ENCODE measurements at places on chromosomes 4 and X. TPM values are rescaled to one million over a fixed set of nuclear protein-coding genes. Genes with fewer than 3 reads are reported as not detected.

Gene SSX2
- total RNA-seq = not detected

Gene CENPVL1
- total RNA-seq = not detected

Gene CXCL11
- total RNA-seq = 3.9 TPM

Gene GJB1
- not detected for total RNA-seq

Gene ASB5
- total RNA-seq = not detected

Gene DIPK2B
- 141 TPM for total RNA-seq

Gene GABRQ
- total RNA-seq = not detected

Gene RGN
- 0.33 TPM for total RNA-seq

Gene LANCL3
- total RNA-seq = 0.98 TPM

Gene PGAM4
- total RNA-seq = not detected

Gene ADGRG4
- under 0.01 TPM for total RNA-seq

Gene MAGEE2
- not detected for total RNA-seq

Gene SULT1B1
- 46.1 TPM for total RNA-seq

Gene MAGEA9B
- not detected for total RNA-seq

Gene STPG2
- total RNA-seq = under 0.01 TPM

Gene NSG1
- 0.57 TPM for total RNA-seq

Gene DLG3
- 1.2 TPM for total RNA-seq

Gene CRMP1
- total RNA-seq = not detected

Gene EMCN
- 158 TPM for total RNA-seq

Gene BRS3
- total RNA-seq = not detected

Gene CXCL13
- not detected for total RNA-seq

Gene TDO2
- total RNA-seq = not detected

Gene PNMA6A
- 1.3 TPM for total RNA-seq

Gene CT45A10
- total RNA-seq = not detected

Gene SERPINA7
- total RNA-seq = not detected

Gene SPATA4
- not detected for total RNA-seq

Gene ADH1B
- not detected for total RNA-seq

Gene PABPC4L
- total RNA-seq = 0.98 TPM

Gene DMRTC1B
- total RNA-seq = not detected

Gene ITM2A
- 31.5 TPM for total RNA-seq

Gene REELD1
- total RNA-seq = not detected

Gene MAGEA4
- total RNA-seq = not detected

Gene MAGEA2
- not detected for total RNA-seq

Gene GUCY1A1
- total RNA-seq = 10.2 TPM

Gene PF4V1
- total RNA-seq = not detected

Measured in vein endothelial cell (primary cell).